ENCODE measurements at places on chromosomes 7 and 10.

- DNase-seq: no peak
Measured at GRCh38 chr10:67603086-67603485, 92.9 kb downstream of the CTNNA3 start.

DNA sequence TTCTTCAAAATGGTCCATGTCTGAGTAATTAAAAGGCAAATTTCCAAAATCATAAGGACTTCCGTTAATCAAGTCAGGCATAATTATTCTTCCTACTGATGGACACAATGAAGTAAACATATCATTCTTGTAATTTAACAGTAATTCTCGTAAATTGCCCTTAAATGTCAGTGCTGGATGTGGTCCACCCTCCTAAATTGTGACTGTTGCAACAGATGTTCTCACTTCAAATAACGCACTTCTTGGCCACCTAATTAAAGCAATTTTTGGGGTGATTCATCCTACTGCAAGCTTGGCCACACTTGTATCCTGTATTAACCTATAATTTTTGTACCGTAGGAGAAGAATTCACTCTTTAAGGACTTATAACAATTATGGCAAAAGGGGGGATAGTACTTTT is 1.9 kb downstream of the COL1A2 start:
- DNase-seq: no peak

- no peak for DNase-seq
Measured at GRCh38 chr7:46738796-46739195, 817.7 kb upstream of the IGFBP3 start.

GRCh38 chr7:140676306-140676705 is 3.6 kb downstream of the ADCK2 start:
- no peak for DNase-seq

- no peak for DNase-seq
Measured at GRCh38 chr7:132437730-132438129, 138.5 kb downstream of the PLXNA4 start.

- DNase-seq: no peak
Measured at GRCh38 chr7:51010534-51010933, 227.8 kb upstream of the GRB10 start.

GRCh38 chr7:32259931-32260596 is 189.9 kb upstream of the PDE1C start:
- no peak for DNase-seq

- no peak for DNase-seq
Measured at GRCh38 chr7:291373-292092, 1.6 kb downstream of the FOXL3 start.
